ENCODE measurements at places on chromosomes 1 and 21.
A peak's percentile ranks its signal among the peaks of the same experiment; 100 is the strongest.

DNA sequence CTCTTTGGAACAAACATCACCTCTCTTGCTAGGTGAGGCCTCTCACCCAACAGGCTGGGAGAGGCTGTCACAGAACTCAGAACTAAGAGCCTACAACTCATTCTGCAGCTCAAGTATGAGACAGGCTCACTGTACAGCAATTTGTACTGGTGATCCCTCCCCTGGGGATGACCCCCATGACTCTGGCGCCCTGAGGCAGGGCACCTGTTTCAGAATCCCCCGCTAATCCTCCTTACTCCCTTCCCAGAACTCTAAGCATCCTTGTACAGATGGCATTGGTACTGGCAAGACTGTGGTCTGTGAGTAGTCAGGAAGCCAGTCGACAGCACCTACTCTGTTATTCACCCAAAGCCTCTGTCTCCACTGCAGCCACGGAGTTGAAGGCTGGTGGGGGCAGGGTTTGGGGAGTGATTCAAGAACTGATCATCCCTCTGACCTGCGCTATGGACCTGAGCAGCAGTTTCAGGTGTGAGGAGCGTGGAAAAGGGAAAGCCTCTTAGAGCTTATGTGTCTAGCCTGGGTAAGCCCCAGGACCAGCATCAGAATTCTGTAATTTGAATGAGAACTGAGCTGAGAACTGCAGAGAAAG, 655.5 kb downstream of the KIF26B start:
- DNase-seq: no peak

GRCh38 chr1:77319036-77319705, 37.4 kb downstream of the AK5 start:
- DNase-seq: no peak

GRCh38 chr1:179095924-179096323, 14.1 kb downstream of the TOR3A start:
- DNase-seq: no peak

- DNase-seq: no peak
Measured at GRCh38 chr1:170555370-170555769, 23.4 kb downstream of the GORAB start.

- no peak for DNase-seq
Measured at GRCh38 chr1:169483500-169483966, 2.2 kb downstream of the SLC19A2 start.

- DNase-seq: peak; percentile 52
Measured at GRCh38 chr1:150560011-150560438, 10.8 kb downstream of the ADAMTSL4 start.

GRCh38 chr1:209219791-209220524, 363.6 kb upstream of the CAMK1G start:
- no peak for DNase-seq

DNA sequence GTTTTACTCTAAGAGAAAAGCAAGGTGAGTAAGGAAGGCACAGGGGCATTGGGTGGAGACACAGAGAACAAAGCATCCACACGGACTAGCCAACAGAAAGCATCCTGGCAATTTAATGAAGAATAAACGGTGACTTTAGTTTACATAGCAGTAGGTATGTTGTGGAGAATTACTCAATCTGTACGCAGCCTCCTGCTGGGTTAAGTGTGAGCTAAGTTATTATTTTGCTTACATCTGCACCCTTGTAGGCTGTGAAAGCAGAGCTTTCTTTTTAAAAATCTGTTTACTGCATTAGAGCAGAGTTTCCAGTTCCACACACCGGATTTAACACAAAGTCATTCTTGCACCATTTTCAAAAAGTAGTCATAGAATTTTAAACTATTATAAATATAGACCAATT, 144.5 kb downstream of the AKT3 start:
- DNase-seq: no peak

GRCh38 chr1:154971341-154971998, 923 bp upstream of the SHC1 start:
- DNase-seq: no peak

GRCh38 chr1:226233293-226233692, 9.8 kb downstream of the MIXL1 start:
- no peak for DNase-seq

GRCh38 chr1:204688776-204689175, 3.2 kb upstream of the LRRN2 start:
- no peak for DNase-seq

GRCh38 chr1:145988773-145989172, 7.6 kb downstream of the TXNIP start:
- no peak for DNase-seq

- no peak for DNase-seq
Measured at GRCh38 chr1:228555074-228555994, 68.2 kb downstream of the RNF187 start.

DNA sequence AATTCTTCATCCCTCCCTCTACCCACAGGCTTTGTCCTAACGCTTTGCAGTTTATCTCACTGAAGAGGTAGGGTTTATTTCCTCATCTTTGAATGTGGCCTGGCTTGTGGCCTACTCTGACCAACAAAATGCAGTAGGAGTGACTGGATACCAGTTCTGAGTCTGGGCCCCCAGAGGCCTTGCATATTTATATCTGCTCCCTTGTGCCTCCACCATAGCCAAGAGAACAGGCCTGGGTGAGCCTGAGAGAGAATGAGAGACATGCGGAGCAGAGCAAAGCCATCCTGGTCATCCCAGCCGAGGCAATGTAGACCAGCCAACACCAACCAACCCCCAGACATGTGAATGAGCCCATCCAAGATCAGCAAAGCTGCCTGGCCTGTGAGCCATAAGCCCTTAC, 30.3 kb downstream of the SMIM12 start:
- DNase-seq: no peak

DNA sequence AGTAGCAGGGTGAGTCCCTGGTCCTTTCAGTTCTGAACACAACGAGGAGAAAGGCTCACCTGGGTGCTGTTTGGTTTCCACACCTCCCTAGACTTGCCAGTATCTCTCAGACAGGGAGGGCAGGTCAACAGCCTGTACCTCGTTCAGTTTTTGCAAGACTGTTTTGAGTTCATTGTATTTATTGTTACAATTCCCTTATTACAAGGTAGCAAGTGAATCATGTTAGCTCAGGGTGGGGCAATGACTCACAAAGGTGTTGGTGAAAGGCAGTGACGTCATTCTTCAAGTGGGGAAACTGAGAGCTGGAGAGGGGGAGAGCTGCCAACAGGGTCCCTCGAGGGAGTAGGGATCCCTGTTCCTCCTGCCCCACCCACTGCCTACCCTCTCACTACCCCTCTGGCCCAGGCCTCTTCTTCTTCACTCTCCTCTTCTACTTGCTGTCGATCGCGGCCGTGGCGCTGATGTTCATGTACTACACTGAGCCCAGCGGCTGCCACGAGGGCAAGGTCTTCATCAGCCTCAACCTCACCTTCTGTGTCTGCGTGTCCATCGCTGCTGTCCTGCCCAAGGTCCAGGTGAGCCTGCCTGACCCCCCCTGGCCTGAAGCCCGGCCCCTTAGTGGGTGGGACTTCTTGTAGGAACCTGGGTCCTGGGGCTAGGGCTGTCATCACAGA, 13.4 kb downstream of the SERINC2 start:
- no peak for DNase-seq

DNA sequence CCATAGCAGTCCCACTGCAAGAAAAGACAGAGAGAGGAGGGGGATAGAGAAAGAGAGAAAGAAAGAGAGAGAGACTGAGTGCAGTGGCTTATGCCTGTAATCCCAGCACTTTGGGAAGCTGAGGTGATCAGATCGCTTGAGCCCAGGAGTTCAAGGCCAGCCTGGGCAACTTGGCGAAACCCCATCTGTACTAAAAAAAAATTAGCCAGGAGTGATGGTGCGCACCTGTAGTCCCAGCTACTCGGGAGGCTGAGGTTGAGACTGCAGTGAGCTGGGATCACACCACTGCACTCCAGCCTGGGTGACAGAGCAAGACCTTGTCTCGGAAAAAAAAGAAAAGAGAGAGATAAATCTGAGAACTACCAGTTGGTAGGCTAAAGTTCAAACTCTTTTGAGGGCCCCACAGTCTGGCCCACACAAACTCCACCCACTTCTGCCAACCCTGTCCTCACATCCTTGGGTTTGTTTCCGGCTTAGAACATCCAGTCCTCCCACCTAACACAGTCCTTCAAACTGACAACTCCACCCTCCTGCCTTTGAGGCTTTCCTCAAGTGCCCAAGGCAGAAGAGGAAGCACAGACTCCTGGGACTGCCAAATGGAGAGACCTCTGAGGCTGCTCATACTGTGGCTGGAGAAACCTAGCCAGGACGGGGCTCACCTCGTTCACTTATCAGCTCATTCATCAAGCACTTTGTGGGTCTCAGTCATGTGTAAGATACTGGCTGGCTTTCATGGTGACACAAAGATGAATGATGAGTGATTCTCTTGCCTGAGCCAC, 20.1 kb downstream of the TFAP2E start:
- no peak for DNase-seq

DNA sequence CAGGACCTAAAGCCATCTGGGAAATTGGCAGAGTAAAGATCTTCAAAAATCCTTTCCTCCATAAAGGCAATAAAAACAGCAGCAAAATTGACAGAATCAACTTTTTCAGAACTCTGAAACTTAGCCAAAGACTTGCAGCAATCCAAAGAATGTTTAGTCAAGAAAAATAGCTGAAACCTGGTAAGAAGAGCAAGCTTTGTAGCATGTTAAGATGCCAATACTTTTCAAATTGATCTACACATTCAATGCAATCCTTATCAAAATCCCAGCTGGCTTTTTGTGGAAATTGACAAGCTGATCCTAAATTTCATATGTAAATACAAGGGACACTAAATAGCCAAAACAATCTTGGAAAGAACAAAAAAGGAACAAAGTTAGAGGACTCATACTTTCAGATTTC, 23.8 kb upstream of the FAM163A start:
- no peak for DNase-seq

- DNase-seq: no peak
Measured at GRCh38 chr1:172483448-172483847, 39.6 kb upstream of the PIGC start.

GRCh38 chr1:207820568-207821463, 69.0 kb downstream of the CD46 start:
- DNase-seq: no peak

GRCh38 chr1:228510101-228510802, 23.1 kb downstream of the RNF187 start:
- no peak for DNase-seq

GRCh38 chr1:12407050-12407961, 177.5 kb downstream of the VPS13D start:
- DNase-seq: no peak

- no peak for DNase-seq
Measured at GRCh38 chr1:216566641-216567205, 143.5 kb upstream of the USH2A start.

DNA sequence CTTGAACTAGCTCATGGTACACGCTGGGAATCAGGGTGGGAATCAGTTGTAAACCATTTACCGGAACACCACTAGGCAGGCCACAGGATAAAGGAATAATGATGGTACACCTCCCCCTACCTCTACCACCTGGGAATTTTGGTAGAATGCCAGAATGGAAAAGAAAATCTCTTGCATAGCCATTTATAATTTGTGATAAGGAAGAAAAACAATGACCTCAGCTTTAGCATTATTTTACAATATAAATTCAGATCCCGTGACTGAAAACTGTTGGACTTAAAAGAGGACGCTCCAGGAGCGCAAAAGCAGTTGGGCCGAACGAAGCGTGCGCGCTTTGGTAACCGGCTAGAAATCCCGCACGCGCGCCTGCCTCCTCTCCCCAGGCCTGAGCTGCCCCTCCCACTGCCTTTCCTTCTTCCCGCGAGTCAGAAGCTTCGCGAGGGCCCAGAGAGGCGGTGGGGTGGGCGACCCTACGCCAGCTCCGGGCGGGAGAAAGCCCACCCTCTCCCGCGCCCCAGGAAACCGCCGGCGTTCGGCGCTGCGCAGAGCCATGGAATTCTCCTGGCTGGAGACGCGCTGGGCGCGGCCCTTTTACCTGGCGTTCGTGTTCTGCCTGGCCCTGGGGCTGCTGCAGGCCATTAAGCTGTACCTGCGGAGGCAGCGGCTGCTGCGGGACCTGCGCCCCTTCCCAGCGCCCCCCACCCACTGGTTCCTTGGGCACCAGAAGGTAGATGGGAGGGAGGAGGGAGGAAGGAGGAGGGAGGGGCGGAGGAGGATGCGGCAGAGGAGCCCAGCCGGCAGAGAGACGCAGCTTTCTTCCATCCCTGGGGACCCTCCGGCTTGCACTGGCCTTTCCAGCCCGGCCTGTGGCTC, at the start of gene CYP4X1:
CYP4X1 (plus strand) TSS at position 402 of the 873 bp plus-strand sequence; CDS start at position 551, 149 bp downstream.
- no peak for DNase-seq

GRCh38 chr21:41381731-41382130, 19.9 kb downstream of the MX2 start:
- DNase-seq: no peak

DNA sequence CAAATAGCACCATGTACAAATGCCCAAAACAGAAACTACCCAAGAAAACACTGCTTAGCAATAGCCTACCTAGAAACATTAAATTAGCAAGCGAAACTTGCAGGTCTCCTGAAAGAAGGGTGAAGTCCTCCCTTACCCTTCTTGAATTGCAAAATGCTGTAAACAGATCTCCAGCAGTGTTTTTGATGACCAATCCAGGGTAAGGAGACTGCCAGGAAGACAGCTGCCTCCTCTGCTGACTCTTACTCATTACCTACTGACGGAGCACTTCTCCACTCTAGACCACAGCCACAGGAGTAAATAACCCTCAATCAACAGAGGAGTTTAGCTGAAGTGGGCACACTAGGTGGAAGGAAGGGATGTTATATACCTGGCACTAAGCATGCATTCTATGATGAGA, 32.2 kb upstream of the GADD45A start:
- DNase-seq: no peak

GRCh38 chr1:87100271-87100670, 185.8 kb downstream of the HS2ST1 start:
- no peak for DNase-seq

DNA sequence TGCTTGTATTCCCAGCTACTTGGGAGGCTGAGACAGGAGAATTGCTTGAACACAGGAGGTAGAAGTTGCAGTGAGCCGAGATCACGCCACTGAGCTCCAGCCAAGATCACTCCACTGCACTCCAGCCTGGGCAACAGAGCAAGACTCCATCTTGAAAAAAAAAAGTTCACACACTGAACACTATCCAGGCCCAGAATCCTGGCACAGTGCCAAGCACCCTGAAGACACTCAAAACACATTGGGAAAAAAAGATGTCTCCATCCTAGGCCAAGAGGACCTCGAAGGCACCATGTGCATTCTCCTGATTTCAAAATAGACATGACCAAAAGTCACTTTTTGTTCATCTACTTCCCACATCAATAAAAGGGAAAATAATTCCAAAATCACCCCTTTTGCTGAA, 38.7 kb downstream of the SLC9A1 start:
- DNase-seq: no peak

DNA sequence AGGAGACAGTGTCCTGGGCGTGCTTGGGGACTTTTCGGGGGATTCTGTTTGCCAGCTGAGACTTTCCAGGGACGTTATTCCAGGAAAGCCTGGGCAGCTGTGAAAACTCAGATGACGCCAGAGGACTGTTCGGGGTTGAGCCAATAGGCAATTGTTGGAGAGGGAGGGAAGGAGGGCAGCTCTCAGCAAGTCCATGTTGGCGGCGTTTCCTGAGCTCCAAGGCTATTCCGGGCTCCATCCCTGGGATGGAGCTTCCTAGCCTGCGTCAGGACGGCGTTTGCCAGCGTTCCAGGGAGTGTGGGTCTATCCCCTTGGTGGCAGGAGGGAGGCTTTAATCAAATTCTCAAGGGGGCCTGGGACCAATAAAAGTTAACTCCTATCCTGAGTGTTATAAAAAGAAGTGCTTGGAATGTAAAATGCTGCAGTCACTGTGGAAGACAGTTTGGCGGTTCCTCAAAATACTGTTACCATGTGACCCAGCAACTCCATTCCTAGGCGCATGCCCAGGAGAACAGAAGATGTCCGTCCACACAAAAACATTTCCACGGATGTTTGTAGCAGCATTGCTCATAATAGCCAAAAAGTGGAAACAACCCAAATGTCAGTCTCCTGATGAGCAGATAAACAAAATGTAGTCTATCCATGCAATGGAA, 15.2 kb downstream of the SLC27A3 start:
- no peak for DNase-seq
